ENCODE measurements at places on chromosomes 3 and 15.

- no peak for DNase-seq
Observed at GRCh38 chr3:45042162-45042561, 16.1 kb downstream of the CLEC3B start.

DNA sequence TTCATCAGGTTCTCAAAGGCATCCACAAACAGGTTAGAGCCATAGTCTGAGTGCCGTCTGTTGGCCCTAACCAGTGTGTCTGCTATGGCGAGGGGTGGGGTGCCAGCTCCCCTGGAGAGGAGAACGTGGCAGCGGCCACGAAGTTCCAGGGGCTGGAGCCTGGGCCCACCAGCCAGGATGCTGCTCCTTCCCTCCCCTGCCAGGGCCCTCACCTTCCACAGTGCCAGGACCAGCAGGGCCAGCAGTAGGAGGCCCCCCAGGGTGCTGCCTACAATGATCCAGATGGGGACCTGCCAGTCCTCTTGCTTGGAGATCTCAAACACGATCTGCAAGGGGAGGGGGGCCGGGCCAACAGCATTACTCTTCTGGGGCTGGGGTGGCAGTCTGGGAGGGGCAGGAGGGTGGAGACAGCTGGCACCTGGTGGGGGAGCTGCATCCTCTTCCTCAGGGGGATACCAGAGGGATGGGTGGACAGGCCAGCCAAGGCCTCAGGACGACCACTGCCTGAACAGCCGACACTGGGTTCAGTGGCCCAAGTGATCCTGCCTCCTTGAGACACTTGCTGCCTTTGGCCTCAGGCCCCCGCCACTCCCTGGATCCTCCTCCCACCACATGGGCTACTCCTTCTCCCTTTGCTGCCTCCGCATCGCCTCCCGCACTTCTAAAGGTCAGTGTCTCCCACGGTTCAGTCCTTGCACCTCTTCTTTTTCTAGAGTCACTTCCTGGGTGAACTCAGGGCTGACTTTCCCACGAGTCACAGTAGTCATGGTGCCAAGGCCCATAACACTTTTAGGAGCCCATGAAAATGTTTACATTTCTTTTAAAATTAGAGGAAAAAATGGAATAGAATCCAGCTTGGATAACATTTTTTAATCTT is 26.3 kb downstream of the FEM1B start:
- no peak for DNase-seq

- no peak for DNase-seq
Observed at GRCh38 chr15:81814882-81815455, 230.8 kb downstream of the MEX3B start.

GRCh38 chr3:58607816-58608215 is 30.6 kb upstream of the FAM107A start:
- no peak for DNase-seq

- no peak for DNase-seq
Observed at GRCh38 chr3:94173673-94174434, 111.0 kb downstream of the NSUN3 start.

DNA sequence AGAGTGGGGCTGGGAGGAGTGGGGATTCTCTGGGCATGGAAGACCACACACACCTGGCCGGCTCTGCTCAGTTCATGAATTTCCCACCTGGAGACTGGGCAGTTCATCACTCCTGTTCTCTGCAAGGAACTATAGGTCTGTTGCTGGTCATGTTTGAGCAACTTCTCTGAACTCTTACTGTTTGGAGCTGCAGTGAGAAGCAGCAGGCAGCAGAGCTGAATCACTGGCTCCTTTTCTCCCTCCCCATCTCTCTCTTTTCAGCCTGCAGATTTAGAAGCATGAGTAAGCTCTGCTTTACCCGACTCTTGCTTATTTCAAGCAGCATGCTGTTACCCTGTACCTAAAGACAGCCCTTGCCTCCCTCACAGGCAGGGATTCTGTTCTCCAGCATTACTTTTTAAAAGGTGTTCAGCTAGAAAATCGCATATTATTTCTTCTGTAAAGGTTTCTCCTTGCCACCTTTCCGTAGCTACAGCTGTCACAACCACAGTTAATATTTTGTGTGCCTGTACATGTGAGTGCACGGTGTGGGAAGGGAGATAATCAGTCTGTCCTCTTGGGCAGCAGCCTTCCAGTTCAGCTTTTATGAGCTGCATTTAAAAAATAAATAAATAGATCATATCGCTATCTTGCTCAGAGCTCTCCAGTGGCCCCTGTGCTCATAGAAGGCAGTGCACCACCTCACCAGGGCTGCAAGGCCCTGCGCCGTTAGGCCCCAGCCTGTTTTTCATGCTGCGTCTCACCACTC is 131.6 kb downstream of the CHCHD6 start:
- DNase-seq: no peak

GRCh38 chr3:46546896-46547440 is 19.1 kb downstream of the LRRC2 start:
- DNase-seq: no peak

DNA sequence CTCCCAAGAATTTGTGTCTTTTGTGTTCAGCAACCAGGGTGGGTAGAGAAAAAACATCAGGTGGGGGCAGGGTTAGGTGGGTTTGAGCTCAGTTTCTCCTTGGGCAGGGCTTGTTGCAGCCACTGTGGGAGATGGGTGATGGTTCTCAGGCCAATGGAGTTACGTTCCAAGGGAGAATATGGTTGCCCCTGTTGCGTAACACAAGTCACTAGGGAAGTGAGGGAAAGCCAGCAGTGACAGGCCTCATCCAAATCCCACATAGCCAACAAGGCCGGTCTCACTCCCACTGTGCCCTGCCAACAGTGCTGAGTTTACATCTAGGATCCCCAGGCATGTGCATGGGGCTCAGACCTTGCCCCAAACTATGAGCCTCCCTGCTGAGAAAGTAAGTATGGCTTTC is 7.9 kb upstream of the FBXL2 start:
- no peak for DNase-seq

GRCh38 chr3:23129817-23130216 is 73.3 kb upstream of the UBE2E2 start:
- DNase-seq: peak; percentile 26

DNA sequence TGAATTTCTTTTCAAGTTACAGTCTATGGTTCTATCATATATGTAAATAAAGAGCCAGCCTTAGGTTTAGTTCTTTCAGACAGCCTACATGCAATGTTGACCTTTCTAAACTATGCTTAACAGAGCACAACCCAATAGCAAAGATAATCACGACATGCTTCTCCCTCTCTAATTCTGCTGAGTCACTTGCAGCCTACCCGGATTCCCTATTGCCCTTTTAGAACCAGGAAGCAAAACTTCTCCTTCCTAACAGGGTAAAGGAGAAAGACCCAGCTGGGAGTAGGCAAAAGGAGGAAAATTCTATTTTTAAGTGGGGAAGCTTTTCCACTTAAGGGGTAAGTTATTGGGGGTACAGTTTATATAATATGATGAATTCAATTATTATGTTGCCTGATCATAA is 79.3 kb downstream of the SLC7A14 start:
- no peak for DNase-seq
